ENCODE measurements at places on chromosomes 16 and 17. TPM values are rescaled to one million over a fixed set of nuclear protein-coding genes. Genes with fewer than 3 reads are reported as not detected.
A peak's percentile ranks its signal among the peaks of the same experiment; 100 is the strongest.

Gene MILR1
- polyA plus RNA-seq: 1.6 TPM

GRCh38 chr17:42536372-42537155 is 523 bp downstream of the NAGLU start:
- no peak for DNase-seq

DNA sequence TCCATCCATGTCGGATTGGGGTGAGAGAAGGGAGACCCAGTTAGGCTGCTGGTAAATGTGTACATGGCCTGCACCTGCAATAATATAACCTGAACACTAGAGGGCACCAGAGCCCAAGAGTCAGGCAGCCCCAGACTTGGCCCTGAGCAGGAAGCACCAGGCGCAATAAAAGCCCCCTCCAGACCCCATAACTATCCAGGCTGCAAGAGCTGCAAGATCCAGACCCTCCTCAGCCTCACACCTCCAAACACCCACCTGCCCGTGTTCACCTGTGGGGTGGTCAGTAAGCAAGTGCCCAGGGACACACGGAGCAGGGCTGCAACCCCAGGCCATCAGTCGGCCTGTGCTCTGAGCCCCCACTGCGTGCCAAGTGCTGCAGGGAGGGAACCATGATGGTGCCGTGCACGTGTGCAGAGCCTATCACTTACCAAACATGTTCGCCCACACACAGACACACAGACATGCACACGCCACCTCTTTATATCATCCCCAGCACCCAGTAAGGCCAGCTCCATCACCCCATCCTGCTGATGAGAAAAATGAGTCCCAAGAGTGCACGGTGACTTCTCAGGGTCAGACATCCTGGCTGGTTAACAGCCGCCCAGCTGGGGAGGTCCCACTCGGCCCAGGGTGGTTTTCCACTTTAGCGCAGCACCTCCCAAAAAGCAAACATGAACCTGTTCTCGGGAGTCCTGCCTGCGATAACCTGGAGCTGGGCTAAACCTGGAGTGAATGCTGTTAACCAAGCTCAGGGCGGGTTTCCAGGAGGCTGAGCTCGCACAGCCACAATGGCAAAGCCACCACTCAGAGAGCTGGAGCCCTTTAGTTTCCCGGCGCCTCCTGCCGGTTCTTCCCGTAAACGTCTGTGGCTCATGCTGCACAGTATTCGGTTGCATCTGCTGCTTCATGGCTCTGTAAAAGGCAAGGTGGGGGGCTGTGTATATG is 439.8 kb downstream of the SOX9 start:
- no peak for DNase-seq

Gene GRB7
- 52.1 TPM for polyA plus RNA-seq

GRCh38 chr16:53022374-53022773 is 30.3 kb downstream of the CHD9NB start:
- DNase-seq: no peak

- no peak for DNase-seq
Observed at GRCh38 chr17:33520426-33521330, 227.6 kb upstream of the ASIC2 start.

Gene PRCD
- polyA plus RNA-seq: 2.6 TPM

GRCh38 chr16:88472069-88472468 is 19.0 kb downstream of the ZFPM1 start:
- DNase-seq: no peak

- DNase-seq: no peak
Observed at GRCh38 chr17:3475251-3475685, 529 bp upstream of the ASPA start.

- no peak for DNase-seq
Observed at GRCh38 chr17:49197346-49197998, 12.9 kb downstream of the GNGT2 start.

DNA sequence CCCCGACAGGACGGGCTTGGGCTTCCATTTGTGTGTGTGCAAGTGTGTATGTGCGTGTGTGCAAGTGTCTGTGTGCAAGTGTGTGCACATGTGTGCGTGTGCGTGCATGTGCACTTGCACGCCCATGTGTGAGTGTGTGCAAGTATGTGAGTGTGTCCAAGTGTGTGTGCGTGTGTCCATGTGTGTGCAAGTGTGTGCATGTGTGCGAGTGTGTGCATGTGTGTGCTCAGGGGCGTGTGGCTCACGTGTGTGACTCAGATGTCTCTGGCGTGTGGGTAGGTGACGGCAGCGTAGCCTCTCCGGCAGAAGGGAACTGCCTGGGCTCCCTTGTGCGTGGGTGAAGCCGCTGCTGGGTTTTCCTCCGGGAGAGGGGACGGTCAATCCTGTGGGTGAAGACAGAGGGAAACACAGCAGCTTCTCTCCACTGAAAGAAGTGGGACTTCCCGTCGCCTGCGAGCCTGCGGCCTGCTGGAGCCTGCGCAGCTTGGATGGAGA is 23.1 kb upstream of the ITGAX start:
- no peak for DNase-seq

- no peak for DNase-seq
Observed at GRCh38 chr16:53960954-53961616, 257.1 kb downstream of the FTO start.

GRCh38 chr17:4604111-4604644 is 19.8 kb downstream of the SMTNL2 start:
- DNase-seq: no peak

DNA sequence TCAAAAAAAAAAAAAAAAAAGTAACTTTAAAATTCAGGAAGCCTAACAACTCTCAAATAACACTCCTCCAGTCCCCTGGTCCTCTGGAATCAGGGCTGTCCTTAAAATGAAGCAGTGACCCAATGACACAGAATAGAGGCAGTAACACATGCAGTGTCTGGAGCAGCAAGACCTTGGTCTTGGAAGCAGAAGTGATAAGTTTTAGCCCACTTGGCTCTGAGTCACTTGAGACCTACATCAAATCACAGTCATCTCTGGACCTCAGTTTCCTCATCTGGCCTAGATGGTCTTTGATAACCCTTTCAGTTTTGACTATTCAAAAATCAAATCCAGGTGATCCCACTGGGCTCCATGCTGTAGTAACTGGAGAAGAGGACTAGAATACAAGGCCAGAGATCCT is 39.0 kb downstream of the LYRM1 start:
- no peak for DNase-seq

- DNase-seq: no peak
Observed at GRCh38 chr17:64348666-64349065, 42.0 kb downstream of the PECAM1 start.

DNA sequence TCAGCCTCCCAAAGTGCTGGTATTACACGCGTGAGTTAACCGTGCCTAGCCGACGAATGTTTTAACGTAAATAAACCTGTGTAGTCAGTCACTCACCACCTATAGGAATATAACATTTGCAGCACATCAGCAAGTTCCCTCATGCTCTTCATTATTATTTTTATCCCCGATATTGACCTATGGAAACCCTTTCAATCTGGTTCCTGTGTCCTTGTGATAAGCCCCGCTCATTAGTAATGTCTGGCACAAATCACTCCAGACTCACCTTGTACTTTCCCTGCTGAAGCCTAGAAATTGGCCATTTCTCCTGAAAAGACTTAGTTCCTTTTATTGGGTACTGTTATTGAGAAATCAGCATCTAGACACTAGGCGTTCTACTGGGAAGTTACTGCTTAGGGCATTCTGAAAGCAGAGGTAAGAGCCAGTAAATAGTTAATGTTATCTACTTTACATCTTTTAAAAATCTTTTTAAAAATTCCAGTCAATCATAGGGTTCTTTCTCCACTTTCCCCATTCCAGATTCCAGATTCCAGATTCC is 1.5 kb upstream of the PHKG2 start:
- no peak for DNase-seq

Gene TAC4
- polyA plus RNA-seq: not detected

GRCh38 chr16:17358355-17358754 is 112.4 kb downstream of the XYLT1 start:
- no peak for DNase-seq

- no peak for DNase-seq
Observed at GRCh38 chr17:29596811-29597210, 3.9 kb downstream of the ANKRD13B start.

- no peak for DNase-seq
Observed at GRCh38 chr16:27111486-27111885, 44.8 kb downstream of the C16orf82 start.

DNA sequence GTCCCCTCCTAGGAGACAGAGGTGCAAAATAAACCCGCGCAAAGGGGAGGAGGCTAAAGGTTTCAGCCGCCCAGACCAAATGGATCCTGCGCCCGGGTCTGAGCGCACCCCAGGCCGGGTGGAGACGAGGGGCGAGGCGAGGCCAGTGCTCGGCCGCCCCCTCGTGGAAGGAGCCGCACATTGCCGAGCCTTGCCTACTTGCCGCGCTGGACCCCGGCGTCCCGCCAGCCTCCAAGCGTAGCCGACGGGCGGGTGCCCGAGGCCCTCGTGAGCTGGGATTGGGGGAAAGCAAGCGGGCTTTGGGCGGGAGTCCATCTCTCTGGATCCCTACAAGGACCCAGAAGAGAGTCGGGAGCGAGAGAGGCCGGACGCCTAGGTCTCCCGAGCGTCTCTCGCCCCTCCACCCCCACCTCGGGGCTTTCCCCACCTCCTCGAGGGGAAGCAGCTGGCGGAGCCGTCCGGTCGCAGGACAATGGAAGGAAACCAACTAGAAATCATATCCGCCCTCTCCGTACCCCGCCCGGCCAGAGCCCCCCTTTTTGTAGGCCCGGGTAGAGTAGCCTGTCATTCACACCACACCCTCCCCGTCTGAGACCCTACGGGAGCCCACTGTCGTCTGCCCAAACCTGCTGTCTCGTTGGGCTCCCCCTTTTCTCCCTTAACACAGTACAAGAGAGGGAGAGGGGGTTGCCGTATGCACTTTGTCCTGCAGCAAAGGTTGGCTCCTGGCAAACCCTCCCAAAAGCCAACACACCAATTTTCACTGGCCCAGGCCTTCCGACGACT is 664 bp upstream of the BCL6B start:
- no peak for DNase-seq

DNA sequence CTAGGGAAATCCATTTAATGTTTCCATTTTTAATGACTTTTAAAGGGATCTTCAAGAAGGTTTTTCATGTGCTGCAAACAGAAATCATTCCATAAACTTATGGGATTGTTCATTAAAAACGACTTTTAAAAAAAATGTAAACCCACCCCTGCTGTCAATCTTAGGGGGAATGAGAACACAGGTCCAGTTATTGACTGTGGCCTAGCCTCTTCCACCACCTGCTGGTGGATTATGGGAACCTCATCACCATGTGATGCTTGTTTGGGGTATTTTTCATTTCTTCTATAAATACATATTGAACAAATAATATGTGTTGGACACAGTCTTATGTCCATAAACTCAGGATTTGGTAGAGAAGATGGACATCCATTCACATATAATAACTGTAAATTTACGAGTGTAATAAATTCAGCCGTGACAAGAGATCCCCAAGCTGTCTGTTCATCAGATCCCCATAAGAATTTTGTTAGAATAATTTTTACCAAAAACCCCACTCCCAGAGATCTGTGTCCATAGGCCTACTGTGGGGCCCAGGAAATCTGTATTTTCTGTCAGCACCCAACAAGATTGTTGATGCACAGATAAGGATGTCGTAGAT is 42.0 kb upstream of the TMC5 start:
- DNase-seq: no peak

Gene CD19
- 3.9 TPM for polyA plus RNA-seq

DNA sequence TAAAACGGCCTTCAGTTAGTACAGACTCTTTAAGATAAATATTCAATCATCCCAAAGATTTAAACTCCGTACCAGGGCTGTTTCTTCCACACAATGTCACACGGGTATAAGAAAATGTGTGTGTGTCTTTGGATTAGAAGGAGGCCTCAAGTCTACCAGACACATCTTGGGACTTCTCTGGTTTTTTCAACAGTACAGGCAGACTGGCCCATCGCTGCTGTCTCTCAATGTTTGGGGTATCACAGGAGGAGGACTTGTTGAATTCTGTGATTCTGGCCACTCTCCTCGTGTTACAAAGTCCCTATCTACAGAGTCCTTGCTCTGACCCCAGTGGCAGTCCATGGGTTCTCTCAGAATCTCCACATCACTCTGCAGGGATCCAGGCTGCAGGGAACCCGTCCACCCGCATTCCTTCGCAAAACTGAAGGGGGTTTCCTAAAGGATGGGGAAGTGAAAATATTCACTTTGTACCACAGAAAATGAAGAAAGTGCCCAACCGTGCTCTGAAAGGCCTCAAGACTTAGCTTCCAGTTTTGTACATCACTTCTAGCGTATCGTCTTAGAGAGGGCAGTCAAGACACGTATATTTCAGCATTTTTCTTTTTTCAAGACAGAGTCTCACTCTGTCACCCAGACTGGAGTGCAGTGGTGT is 373.2 kb downstream of the NPIPA8 start:
- no peak for DNase-seq

DNA sequence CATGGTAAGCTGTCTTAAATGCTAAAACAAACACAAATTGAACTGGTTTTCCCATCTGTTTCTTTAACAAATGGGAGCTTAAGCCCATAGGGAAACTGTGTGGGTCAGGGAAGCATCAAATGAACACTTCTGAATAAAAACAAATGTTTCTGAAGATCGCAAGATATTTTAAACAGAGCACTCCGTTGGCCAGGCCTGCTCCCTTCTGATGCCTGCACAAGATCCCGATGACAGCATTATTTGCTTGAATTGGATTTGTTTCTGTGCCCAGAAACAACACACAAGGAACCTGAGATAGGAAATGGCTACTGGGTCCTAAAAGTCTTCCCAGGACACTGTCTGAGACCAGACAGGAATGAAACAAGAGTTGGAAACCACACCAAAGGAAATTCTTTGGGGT is 425.8 kb upstream of the ZFHX3 start:
- no peak for DNase-seq

DNA sequence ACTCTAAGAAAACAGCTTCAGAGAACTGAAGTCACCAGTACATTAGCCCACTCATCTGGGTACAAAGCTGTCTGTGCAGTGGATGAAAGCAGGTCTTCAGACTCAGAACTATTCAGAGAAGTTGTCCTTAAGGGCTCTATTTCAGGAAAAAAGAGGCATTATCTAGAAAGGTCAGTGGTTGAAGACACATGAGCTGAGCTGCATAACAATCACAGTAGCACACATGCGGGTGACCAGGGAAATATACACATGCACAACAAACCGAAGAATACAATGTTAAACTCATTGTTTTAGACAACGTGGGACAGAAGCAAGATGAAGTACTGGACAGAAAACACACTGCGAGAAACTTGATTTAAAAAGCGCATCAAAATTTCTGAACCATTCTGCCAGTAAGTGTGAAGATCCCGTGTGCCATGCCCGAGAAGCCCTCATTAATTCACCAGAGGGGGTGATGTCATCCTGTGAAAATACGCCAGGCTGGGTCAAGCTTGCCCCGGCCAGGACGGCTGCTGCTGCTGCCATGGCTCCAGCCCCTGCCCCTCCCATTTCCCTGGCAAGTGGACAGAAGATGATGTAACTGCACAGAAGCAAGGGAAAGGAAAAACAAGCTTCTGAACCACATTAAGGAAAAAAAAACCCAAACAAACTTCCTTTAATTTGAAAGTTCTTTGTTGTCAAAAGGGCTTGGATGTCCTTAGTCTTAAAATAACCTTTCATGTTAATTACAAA is 10.1 kb downstream of the DYNC1LI2 start:
- DNase-seq: no peak

GRCh38 chr17:44199553-44200477 is at the start of gene ATXN7L3:
Gene ATXN7L3 (minus strand): TSS chr17:44199884. CDS start chr17:44198070, 1,814 bp downstream.
- DNase-seq: peak; percentile 95

GRCh38 chr17:77571155-77571981 is 387.1 kb upstream of the TNRC6C start:
- DNase-seq: no peak
